ENCODE measurements at places on chromosomes 13 and 19.

DNA sequence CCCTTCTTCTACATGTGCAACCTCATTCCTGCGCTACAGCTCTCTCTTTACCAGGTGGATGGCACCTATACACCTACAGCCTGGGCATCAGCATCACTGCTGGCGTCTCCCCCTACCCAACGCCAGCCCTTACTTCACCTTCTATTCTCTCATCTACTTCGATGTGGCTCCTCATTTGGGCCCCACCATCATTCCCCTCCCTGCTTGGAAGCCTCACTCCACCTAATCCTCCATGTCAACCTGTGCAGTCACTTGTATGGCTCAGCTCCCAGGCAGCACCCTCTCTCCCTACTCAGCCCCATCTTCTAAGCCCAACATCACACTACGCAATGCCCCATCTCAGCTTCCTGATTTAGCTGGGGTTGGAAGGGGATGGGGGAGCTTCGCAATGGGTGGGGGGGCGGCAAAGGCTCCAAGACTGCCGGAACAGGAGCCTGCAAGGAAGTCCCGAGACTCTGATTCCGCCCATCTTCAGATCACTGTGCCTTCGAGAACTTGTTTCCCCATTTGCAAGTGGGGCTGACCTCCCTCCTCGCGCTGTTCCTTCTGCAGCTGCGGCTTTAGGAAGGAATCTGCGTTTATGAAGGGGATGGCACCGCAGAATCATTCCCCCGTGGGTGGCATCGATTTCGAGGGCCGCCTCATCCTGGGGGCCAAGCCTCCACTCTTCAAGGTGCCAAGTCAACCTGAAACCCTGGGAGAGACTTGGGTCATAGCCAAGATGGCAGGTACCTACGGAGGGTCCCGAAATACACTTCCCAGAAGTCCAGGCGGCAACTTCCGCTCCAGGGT, 913 bp downstream of the MZF1 start:
- no peak for DNase-seq

GRCh38 chr13:34420702-34421346, 521.2 kb upstream of the NBEA start:
- no peak for DNase-seq

GRCh38 chr13:23513455-23513854, 56.8 kb upstream of the TNFRSF19 start:
- DNase-seq, result no peak

DNA sequence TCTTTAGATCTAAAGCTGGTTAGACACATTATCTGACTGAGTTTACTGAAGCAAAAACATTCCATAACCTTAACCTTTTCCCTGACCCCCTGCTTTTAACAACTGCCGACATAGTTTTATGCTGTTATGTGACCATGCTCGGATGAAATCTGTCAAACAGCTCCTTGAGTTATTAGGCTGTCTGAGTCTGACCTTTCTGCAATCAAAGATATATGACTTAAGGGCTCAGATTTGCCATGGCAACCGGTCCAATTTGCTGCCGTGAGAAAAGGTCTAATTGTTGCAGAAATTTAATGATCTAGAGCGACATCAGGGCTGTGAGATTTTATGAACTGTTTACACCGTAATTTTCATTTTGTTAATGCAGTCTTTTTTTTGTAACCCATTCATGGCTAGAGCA, 61.8 kb downstream of the URI1 start:
- DNase-seq, result no peak

GRCh38 chr13:75725736-75726135, 89.6 kb downstream of the LMO7 start:
- DNase-seq, result no peak

DNA sequence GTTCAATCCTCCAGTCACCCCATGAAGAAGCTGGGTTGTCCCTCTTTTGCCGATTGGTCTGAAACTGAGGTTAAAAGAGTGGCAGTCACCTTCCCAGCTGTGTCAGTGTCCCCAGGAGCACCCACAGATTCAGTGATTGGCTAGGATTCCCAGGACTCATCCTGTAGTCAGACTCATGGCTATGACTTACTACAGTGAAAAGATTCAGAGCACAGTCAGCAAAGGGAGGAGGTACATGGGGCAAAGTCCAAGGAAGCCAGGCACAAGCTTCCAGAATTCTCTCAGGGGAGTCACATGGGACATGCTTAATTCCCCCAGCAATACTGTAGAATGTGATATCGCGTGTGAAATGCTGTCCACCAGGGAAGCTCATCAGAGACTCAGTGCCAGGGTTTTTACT, 14.2 kb downstream of the ZNF473 start:
- no peak for DNase-seq

DNA sequence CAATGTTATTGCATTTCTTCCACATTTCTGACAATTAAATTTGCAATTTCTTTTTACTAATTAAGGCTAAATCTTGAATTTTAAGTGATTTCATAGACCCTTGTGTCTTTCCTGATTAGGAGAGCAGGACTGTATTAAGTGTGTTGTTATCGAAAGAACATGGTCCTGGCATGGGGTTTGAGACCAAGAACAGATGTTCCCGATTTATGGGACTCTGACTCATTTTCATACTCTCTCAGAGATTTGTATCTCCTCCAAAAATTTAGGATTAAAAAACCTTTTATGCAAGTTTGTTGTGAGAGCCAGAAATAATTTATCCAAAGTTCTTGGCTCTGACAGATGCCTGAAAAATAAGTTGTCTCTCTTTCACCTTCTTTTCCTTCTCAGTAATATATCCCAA, 589.3 kb upstream of the ARGLU1 start:
- DNase-seq, result no peak

DNA sequence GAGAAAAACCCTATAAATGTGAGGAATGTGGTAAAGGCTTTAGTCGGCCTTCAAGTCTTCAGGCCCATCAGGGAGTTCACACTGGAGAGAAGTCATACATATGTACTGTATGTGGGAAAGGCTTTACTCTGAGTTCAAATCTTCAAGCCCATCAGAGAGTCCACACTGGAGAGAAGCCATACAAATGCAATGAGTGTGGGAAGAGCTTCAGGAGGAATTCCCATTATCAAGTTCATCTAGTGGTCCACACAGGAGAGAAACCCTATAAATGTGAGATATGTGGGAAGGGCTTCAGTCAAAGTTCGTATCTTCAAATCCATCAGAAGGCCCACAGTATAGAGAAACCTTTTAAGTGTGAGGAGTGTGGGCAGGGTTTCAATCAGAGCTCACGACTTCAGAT, 11.7 kb downstream of the ZNF226 start:
- DNase-seq, result no peak

DNA sequence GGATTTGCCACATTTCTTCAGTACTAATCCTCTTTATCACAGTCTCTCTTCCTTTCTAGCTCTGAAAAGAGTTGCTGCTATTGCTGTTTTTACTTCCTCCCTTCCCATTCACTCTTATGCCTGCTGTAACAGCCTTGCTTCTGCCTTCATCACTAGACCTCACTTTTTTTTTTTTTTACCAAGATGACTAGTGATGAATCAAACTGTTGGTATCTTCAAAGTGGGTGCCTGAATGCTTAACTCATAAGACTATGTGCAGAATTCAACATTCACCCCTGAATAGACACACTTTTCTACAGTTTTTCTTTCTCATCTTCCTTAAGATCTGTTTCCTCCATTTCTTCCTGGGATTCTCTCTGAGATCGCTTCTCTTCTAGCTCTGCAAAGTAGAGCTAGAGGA, 217.2 kb upstream of the HTR2A start:
- DNase-seq, result no peak

DNA sequence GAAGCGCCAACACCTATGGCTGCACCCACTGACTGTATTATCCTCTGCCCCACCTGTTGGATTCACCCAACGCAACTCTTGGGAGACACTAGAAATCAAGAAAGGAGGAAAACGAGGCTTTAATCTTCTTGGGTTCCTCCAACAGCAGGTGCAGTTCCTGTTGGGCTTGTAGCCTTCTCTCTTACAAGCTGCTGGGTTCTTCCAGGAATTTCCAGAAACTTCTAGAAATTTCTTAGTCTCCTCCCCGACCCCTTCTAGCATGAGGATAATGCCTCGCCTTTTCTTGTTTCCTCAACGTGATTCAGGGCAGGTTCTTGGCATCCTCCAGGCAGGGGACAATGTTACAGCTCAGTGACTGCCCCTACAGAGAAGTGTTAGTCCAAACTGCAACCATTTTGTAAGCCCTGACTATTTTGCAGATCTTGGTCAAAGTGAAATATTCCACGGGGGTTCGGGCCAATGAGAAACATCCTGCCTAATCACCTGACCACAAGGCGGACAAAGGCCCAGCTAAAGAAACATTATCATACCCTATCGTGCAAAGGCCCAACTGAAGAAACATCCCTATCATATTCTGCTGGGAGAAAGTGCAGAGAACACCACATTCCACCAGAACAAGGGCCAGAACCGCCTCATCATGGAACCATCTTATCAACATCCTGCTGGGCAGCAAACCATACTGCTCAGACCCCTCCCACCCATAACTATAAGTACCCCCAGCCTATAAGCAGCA, 614 bp upstream of the PNMA8A start:
- DNase-seq, result no peak

GRCh38 chr19:55597501-55597921, 1.8 kb downstream of the FIZ1 start:
- no peak for DNase-seq

- no peak for DNase-seq
Measured at GRCh38 chr13:66159511-66159910, 1070.6 kb downstream of the PCDH9 start.
